AG09319 (cell line): ENCODE measurements at places on chromosomes 3 and 15.

DNA sequence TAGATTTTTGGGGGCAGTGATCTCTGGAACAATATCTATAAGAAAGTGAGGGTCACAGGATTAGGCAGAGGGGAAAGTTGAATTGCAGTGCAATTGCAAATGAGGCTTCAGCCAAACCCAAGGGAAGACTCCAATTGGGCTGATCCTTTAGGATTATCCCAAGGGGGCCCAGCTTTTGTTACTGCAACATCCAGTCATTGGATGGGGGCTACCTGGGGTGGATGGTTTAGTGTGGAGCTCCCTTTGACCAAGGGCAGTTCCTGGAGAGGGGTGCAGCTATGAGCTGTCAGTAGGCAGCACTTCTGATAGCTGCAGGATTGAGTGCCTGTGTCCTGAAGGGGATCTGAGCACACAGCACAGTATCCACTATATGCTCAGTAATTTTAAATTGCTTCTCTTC, 355.2 kb upstream of the AZI2 start:
- DNase-seq: no peak

DNA sequence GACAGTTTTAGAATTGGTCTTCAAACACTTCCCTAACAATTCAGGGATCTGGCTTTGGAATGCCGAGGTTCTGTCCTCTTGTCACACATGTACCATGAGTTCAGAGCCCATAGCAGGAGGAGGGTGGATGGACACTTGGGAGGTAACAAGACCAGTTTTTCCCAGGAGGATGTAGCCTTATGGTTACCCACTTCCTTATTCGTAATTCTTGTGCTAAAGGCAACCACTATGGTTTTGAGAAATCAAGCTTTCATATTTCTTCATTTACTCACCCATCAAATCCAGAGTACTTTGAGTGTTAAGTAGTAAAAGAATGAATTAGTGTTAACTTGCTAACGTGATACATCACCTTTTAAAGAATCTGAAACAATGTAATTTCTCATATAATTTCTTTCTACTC, 479.6 kb upstream of the ALCAM start:
- DNase-seq: no peak

DNA sequence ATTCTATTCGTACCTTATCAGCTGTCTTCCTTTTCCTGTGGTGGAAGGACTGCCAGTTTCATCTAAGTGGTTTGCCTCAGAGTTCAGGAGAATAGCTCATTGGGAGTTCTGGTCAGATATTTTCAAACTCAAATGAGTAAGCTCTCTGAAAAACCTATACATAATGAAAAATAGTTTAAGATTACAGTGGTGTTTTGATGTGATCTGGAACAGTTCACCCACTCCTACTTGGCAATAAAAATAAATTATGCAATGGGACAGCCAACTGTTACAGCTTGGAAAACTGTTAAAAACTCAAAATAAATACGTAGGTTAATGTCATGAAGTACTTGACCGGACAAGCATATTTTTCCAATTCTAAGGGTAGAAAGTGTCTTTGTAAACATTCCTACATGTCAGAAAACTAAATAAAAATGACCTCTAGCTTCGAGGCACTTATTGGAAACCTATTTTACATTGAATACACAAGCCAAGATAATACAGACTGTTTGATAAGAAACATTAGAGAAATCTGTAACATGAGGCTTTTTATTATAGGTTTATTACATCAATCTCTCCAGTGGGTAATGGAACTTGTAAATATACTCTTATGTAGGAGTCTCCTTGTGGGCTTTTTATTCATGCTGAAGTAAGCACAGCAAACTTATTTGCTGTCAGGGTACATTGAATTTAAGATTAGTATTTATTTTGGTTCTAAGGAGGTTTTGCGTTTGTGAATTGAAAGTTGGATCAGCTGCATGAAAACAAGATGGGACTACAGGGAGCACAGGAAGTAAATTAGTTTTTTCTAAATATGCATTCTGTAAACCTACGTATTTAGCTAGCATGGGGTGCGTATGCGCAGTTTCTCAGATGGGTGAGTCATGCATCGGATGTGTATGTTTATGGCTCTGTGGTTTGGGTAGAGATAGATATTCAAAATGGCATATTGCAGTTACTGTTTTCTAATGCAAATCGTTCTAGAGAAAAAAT, 453.1 kb downstream of the IL5RA start:
- DNase-seq: no peak

DNA sequence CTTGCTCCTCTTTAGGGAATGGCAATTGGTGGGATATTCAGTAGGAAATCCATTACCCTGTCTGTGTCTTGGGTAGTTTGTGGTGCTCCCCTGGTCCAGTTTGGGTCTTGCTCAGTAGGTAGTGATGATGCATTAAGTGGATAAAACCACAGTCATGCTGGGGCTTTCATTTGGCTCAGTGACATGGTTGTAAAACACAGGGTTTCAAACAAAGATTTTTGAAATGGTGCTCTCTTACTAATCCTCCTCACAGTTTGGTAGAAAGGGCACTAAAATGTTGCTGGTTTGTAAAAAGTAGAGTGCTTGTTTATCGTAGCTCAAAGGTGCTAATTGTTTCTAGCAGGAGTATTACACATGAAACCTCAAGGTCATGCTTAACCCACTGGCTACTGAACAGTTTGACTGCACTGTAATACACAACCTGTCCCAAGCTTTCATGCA, 22.9 kb downstream of the BBX start:
- DNase-seq: no peak

DNA sequence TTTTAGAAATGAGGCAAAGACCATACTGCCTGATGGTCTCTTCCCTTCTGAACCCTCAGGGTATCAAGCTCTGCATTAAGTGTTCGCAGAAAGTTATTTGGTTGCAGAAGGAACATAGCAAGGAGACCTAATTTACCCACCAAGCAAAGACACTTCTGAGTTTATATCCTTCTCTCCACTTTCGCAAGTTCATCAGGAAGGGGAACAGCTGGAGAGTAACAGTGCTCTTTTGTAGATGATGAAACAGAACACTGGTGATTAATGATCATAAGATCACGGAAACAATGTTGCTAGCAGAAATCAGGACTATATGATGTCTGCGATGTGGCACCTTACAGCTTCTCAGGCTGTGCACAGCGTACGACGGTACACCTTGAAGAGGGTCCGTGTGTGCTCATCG, 62.1 kb downstream of the NCEH1 start:
- no peak for DNase-seq
